ENCODE measurements at places on chromosomes 3 and 15. TPM values are rescaled to one million over a fixed set of nuclear protein-coding genes. Genes with fewer than 3 reads are reported as not detected.

CDC25A gene
- 10.6 TPM for total RNA-seq

TIGIT gene
- total RNA-seq, result not detected

GATA2 gene
- 2.2 TPM for total RNA-seq

CSPG5 gene
- under 0.01 TPM for total RNA-seq

- DNase-seq, result no peak
Observed at GRCh38 chr3:30059240-30059639, 547.2 kb upstream of the TGFBR2 start.

DNA sequence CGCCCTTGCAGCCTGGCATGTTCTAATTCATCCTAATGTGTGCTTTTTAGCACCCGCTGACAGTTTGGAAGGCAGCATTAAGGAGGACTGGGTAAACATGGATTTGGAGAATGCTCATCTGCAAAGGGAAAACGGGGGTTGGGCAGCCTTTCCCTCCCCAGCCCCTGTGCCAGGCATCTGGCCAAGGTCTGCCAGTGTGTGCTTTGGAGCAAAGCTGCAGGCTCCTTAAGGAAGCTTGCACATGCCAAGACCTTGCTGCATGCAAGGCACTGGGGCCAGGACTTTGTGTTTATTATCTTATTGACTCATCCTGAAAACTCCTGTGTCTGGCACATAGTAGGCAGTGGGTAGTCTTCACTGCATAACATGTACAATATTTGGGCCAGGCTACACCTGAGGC, 20.1 kb downstream of the FAM3D start:
- peak; percentile 30 for DNase-seq

GRCh38 chr3:119841808-119842471, 60.0 kb downstream of the NR1I2 start:
- DNase-seq, result peak; percentile 29

GRCh38 chr3:173513123-173513522, 115.6 kb downstream of the NLGN1 start:
- no peak for DNase-seq

DNA sequence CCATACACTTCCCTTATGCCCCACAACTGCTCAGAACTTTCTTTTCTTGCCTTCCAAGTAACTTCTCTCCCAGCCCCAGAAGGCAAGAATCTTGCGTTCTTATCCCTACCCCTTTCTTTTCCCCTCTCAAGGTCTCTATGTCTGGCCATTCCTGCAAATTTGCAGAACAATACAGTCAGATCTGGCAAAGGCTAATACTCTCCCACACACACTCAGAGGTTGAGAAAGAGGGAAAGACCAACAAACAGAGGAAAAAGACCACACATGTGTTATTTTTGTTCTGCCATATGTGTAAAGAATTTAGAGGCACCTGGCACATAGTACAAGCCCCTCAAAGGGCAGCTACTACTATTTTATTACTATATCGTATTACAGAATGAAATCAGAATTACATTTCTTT, 25.7 kb downstream of the GJD2 start:
- DNase-seq, result no peak

GRCh38 chr3:179750720-179751328, 98.0 kb downstream of the USP13 start:
- peak; percentile 28 for DNase-seq

- DNase-seq, result no peak
Observed at GRCh38 chr3:52080830-52081719, 24.7 kb upstream of the DUSP7 start.

DNA sequence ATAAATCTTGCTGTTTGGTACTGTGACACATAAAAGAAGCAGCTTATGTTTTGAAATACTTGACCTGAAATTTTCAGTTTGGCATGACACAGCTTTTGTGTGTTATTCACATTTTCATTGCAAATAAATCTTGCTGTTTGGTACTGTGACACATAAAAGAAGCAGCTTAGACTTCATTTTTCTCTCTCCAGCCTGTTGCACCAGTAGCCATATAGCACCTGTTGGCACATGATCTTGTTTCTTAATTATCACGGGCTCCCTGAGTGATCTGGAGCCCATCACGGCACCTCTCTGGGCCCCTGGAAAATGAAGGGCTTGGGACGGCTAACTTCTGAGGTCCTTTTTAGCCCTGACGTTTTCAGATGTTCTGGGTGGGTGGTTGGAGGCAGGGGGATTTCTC, 77.4 kb upstream of the SLCO3A1 start:
- no peak for DNase-seq

- no peak for DNase-seq
Observed at GRCh38 chr3:186386883-186387560, 25.0 kb upstream of the DGKG start.

- no peak for DNase-seq
Observed at GRCh38 chr15:47473106-47473725, 244.1 kb upstream of the SEMA6D start.

DNA sequence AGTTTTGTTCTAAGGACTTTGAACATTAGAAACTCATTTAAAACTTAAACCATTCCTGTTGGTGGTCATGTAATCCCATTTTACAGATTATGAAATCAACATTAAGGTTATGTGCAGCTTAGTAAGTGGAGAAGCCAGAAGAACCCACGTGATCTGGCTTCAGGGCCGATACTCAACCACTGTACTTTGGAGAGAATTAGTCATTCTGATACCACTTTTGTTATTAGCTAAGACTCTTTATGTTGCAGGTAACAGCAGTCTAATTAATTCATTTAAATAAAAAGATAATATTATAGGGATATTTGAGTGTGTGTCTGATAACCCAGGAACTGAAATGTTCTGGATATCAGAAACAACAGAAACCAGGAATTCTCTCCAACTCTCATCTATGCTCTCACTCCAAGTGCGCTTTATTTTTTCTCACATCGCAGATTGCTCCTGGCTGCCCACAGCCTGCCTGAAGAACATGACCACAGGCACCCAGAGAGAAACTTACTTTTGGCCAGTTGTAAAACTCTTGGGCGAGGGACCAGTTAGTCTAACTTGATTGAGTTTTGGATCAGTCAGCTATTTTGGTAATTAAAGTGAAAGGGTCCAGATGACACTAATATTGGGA, 25.2 kb downstream of the UBE2E1 start:
- DNase-seq, result no peak

Measured in IMR-90 (cell line).